ENCODE measurements at places on chromosomes 1 and 21.

GRCh38 chr21:24055696-24056095, 1551.6 kb downstream of the MRPL39 start:
- no peak for DNase-seq

- no peak for DNase-seq
Measured at GRCh38 chr1:91777630-91778300, 108.2 kb downstream of the TGFBR3 start.

- no peak for DNase-seq
Measured at GRCh38 chr1:7136166-7136953, 351.1 kb downstream of the CAMTA1 start.

GRCh38 chr1:110462964-110463363, 12.0 kb downstream of the PROK1 start:
- DNase-seq, result no peak

DNA sequence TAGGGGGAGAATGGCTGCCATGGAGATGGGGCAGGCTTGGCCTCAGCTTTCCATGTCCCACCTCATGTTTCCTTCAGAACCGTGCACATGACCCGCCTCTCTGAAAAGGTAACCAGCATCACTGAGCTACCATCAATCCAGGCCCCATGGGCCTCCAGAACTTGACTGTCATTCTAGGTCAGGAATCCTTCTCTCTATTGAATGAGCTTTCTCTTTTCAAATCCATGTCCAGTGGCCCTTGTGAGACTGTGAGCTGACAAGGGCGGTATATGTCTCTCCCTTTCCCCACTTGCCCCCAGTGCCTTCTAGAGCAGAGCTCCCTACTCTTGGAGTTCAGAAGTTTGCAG, 4.4 kb downstream of the CSRP1 start:
- no peak for DNase-seq

DNA sequence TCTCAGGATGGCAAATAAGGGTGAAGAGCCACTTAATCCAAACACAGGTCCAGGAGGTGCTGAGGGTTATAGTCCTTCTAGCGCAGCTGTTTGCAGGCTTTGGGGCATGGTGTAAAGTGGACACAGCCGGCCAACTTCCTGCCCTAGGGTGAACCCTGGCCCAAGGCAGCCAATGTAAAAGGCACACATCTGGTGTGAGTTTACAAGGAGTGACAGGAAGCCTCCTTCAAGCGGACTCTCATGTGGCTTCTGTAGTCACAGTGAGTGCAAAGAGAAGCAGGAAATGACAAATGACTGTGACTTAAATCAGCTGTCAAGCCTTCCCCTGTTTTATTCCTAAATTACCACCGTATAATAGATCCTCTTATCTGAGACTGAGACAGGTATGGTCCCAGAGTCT, 213.0 kb downstream of the CRB1 start:
- peak; percentile 4 for DNase-seq

GRCh38 chr1:110829955-110830553, 42.9 kb upstream of the CD53 start:
- DNase-seq, result peak; percentile 58

GRCh38 chr1:168932539-168932938, 174.0 kb upstream of the ATP1B1 start:
- no peak for DNase-seq

- no peak for DNase-seq
Measured at GRCh38 chr1:15683345-15684039, 628 bp upstream of the PLEKHM2 start.

DNA sequence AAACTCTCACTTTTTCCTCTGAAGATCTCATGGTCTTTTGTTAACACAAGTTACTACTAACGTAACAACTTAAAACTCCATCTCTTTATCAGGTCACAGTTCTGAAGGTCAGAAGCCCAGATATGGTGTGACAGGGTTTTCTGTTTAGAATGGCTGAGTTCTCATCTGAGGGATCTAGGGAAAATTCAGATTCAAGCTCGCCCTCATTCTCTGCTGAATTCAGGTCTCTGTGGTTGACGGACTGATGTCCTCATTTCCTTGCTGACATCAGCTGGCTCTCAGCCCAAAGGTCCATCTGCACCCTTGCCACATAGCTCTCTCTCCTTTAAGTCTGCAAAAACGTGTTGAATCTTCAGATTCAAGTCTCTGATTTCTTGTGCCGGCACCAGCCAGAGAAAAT, 6.1 kb upstream of the NTPCR start:
- no peak for DNase-seq

- DNase-seq, result no peak
Measured at GRCh38 chr1:154747380-154747739, 122.7 kb downstream of the KCNN3 start.

DNA sequence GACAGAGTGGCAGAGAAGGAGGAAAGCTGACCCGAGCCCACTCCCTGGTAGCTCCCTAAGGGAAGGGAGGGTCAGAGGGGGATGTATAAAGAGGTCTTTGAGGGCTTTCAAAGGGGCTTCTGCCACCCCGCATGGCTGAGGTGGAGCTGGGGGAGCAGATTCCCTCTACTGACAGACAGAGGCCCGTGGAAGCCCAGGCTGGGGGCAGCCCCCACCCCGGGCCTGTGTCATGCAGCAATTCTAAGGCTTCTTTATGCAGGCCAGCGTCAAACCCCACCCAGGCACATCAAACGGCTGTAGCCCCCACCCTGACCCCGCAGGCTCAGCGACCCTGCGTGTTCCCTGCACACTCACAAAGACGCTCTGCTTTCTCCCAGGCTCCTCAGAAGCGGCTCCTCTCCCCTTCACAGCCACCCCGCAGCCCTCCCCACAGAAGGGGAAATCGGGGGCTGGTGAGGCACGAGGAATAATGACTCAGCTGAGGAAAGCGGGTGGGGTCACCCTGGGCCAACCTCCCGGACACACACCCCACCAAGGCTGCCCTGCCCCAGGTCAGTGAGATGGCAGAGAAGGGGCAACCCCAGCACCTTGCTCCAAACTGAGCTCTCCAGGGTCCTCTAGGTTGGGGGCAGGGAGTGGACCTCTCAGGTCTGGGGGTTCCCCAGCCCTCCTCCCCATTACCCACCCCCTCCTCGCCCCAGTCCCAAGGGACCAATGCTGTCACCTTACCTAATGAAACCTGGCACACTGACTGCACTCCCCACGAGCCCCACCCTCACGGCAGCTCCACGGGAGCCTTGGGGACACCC, 10.8 kb downstream of the SLC45A3 start:
- no peak for DNase-seq

- DNase-seq, result no peak
Measured at GRCh38 chr1:152398812-152399698, 15.0 kb downstream of the CRNN start.

- DNase-seq, result no peak
Measured at GRCh38 chr1:201693890-201694607, 134.9 kb upstream of the IPO9 start.

DNA sequence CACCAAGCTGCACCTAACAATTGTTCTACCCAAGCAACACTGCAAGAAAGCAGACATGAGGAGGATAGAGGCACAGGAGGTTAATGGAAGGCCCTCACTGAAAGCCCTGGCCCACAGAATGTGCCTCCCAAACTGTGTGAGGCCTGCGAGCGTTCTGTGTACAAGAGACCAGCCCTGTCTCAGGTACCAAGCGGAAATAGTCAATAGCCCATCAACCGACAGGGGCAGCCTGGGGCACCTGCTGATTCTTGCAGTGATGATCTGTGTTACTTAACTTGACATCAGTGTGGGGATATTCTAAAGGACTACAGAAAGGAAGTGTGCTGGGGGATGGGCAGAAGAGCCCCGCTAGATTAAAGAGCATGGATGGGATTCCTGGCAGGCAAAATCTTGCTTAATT, 392.4 kb downstream of the KCNH1 start:
- DNase-seq, result no peak

- DNase-seq, result no peak
Measured at GRCh38 chr1:220516722-220517042, 11.3 kb upstream of the MARK1 start.

DNA sequence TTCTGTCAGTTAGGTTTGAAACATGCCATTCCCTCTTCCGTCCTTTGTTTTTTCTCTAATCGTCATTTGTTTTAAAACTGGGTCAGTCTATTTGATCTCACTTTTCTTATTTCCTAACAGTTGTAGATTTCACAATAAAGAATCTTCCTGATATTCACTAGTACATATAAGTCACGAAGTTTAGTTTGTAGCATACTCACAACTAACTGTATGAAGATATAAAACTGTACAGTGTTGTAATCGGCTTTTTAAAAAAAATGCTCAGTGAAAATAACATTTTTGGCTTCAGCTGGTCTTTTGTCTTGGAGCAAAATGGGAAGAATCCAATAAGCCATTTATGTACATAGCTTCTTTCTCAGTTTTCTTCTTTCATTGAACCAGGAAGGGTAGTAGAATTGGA, 78.3 kb downstream of the NCAM2 start:
- no peak for DNase-seq

DNA sequence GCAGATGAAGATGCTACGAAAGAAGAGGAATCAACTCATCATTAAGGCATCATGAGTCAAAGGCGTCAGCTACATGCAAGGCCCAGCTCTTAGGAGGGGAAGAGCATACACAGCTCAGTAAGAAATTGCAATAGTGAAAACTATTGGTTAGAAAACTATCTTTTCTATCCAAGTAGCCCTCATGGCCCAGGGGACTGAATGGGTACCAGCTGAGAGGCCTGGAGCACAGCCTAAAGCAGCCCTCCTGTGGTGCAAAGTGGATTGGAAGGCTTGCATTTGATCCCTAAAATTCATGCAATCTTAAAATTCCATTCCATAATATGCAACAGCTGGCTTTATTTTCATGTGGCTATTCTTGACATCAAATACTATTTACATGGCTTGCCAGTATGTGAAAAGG, 251.8 kb upstream of the USP24 start:
- DNase-seq, result no peak

- no peak for DNase-seq
Measured at GRCh38 chr1:2970311-2971071, 50.8 kb upstream of the ACTRT2 start.

GRCh38 chr1:239023732-239024360, 362.5 kb upstream of the CHRM3 start:
- no peak for DNase-seq

GRCh38 chr1:159959451-159959850, 5.4 kb upstream of the SLAMF9 start:
- no peak for DNase-seq

DNA sequence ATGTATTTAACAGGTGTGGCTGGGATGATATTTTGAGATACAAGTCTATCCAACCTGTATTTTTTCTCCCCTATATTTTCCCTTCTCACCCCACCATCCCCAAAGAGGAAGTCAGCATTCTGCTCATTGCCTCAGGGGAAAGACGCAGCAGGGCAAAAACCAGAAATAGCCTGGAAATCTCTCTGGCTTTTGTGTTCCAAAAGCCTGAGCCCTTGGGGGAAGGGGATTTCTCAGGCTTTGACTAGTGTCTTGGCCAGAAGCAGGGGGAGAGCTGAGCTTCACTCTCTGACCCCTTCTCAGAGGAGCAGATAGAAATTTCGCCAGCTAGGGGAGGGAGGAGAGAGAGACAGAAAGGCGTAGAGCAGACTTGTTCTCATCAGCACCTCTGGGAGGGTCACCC, 244.7 kb downstream of the RRAGC start:
- no peak for DNase-seq

- no peak for DNase-seq
Measured at GRCh38 chr1:12503709-12504108, 114.3 kb downstream of the DHRS3 start.

GRCh38 chr1:201563406-201563780, 24.5 kb downstream of the NAV1 start:
- DNase-seq, result no peak

- DNase-seq, result no peak
Measured at GRCh38 chr1:3135744-3136455, 66.9 kb downstream of the PRDM16 start.

DNA sequence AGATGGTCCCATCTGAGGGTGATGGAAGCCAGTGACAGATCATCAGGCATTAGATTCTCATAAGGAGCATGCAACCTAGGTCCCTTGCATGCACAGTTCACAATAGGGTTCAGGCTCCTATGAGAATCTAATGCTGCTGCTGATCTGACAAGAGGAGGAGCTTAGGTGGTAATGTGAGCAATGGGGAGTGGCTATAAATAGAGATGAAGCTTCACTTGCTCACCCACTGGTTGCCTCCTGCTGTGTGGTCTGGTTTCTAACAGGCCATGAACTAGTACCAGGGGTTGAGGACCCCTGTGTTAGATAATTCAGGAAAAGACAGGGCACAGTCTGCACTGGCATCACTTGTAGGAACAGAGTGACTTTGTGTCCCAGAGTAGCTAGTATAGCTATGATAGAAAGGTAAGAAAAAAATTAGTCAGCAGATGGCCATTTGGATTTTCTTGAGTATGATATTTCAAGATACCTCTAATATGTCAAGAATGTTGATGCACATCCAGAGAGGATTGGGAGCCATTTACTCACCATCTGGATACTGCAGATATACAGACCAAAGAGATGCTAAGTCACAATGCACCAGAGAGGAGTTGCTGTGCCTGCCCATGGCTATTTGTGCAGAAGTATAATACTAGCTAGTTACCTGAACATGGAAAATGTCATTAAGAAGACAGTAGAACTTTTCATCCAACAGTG, 53.6 kb downstream of the ADCY10 start:
- no peak for DNase-seq

All from CD4-positive, alpha-beta memory T cell (primary cell).